ENCODE measurements at places on chromosomes 5 and 9.

DNA sequence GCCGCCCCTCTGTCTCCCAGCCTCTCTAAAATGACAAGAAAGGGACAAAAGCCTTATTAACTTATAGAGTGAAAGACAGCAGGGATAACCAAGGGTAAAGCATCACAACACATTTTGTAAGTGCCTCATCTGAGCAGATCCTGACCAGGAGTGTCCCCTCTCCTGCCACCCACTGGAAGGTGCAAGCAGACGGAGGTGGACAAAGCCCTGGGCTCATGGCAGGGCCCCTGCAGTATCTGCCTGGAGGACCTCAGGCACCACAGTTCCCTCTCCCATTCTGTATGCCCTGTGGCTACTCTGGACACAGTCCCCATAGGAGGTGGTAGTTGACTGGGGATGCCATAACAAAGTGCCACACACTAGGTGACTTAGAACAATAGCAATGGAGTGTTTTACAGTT, 319.8 kb downstream of the GADD45G start:
- H3K27me3 ChIP-seq, result no peaks in the 10 kb centered on the region
- H3K27ac ChIP-seq, result no peak overlapping the region
- no peak overlapping the region for H3K4me3 ChIP-seq
- H3K36me3 ChIP-seq, result no peaks in the 10 kb centered on the region
- DNase-seq, result no peak

DNA sequence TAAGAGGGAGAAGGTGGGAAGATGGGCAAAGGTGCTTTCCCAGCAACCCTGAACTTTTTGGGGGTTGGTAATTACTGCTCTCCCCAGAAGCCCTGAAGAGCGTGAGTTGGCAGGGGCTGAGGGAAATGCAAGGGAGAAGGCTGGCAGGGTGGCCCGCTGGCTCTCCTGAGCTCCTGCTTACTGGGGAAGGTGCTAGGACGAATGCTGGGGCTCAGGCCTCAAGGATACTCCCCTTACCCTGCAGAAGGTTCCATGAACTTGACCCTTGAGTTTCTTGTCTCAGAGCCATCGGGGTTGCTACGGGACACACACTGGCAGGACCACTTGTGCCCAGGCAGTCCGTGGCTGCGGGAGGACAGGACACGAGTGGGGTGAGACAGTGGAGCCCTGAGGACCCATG, 1.2 kb downstream of the FAM163B start:
- no peak for DNase-seq
- H3K4me1 ChIP-seq, result no peaks in the 10 kb centered on the region
- no peaks in the 10 kb centered on the region for H3K36me3 ChIP-seq
- H3K4me3 ChIP-seq, result no peak overlapping the region
- no peak overlapping the region for H3K27ac ChIP-seq
- peaks cover 4% of the 10 kb centered on the region for H3K27me3 ChIP-seq

DNA sequence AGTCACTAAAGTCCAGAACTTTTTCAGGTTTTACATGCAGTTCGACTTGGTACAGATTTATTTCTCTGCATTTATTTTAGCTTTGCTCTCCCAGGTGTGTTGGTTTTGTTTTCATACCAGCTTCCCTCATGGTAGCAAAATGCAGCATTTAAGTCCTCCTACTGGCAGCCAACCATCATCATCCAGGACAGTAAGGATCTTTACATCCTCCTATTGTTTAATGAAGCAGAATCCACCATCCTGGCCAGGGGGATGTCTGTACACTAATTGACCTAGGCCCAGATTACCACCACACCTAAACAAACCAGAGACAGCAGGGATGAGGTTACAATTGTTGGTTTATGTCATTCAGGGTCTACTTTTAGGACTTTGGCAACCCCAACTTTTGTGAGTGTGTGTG, 22.3 kb downstream of the CAMK4 start:
- H3K36me3 ChIP-seq, result no peaks in the 10 kb centered on the region
- no peak for DNase-seq

- peak; percentile 71 for DNase-seq
- no peaks in the 10 kb centered on the region for H3K36me3 ChIP-seq
- H3K27ac ChIP-seq, result peak overlapping the region; percentile 73
- no peak overlapping the region for H3K4me3 ChIP-seq
Measured at GRCh38 chr5:41794471-41794870, 75.8 kb downstream of the OXCT1 start.

GRCh38 chr9:110025551-110026170, 182.3 kb downstream of the C9orf152 start:
- no peak for DNase-seq
- peaks cover 10% of the 10 kb centered on the region for H3K4me1 ChIP-seq
- H3K36me3 ChIP-seq, result no peaks in the 10 kb centered on the region
- no peaks in the 10 kb centered on the region for H3K27me3 ChIP-seq
- H3K4me3 ChIP-seq, result no peak overlapping the region

DNA sequence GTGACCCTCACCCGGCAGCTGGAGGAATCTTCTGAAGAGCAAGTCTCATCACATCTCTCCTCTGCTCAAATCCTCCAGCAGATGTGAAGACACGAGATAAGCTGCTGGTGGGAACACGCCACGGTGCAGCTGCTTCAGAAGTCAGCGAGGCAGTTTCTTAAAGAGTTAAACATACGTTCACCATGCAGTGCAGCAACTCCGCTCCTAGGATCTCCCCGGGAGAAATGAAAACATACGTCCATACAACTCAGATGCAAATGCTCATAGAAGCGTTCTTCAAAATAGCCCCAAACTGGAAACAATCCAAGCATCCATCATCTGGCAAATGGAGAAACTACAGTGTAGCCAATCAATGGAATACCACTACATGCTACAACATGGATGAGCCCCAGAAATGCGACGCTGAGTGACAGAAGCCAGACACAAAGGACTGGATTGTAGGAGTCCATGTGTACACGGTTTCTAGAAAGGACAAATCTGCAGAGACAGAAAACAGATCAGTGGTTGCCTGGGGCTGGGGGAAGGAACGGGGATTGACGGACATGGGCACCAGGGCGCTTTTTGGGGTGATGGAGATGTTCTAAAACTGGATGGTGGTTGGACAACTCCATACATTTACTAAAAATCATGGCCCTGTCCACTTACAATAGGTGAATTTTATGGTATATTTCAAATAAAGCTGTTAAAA, 150.6 kb downstream of the COL23A1 start:
- H3K36me3 ChIP-seq, result no peaks in the 10 kb centered on the region
- DNase-seq, result no peak
- no peak overlapping the region for H3K4me3 ChIP-seq
- H3K27ac ChIP-seq, result no peak overlapping the region
- H3K4me1 ChIP-seq, result no peaks in the 10 kb centered on the region

GRCh38 chr9:70340572-70340971, 73.9 kb downstream of the KLF9 start:
- no peaks in the 10 kb centered on the region for H3K36me3 ChIP-seq
- DNase-seq, result no peak
- H3K27ac ChIP-seq, result no peak overlapping the region
- no peaks in the 10 kb centered on the region for H3K4me1 ChIP-seq
- no peak overlapping the region for H3K4me3 ChIP-seq

DNA sequence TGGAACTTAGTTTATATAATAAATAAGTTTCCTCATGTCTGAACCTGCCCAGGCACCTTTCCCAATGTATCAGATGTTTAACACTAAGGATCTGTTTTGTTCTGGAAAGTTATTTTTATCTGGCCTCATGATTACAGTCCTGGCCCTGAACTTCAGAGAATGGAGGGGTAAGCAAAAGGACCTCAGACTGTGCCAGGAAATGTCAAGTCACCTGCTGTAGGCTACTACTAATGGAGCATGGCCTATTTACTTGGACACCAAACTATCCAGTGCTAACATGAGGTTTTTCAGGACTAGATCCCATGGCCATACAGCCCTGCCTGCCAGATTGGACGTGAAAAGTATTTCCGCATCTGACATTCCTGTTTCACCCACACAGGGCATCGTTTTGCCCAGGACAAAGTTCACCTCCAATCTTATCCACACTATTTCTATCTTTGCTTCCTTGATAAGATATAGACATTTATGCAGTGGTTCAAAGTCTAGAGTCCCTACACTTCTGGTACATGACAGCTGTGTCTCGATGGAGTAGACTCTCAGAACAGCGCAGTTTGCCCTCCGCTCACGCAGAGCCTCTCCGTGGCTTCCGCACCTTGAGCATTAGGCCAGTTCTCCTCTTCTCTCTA, at the start of gene BTNL8:
TSS of gene BTNL8 (plus strand) at position 539 of the 626 bp plus-strand sequence. CDS start 152 bp downstream, outside the sequence.
- H3K4me3 ChIP-seq, result no peak within 1 kb of the TSS
- no peak for DNase-seq
- no peaks in the 10 kb centered on the region for H3K27me3 ChIP-seq
- H3K4me1 ChIP-seq, result no peaks in the 10 kb centered on the region
- H3K27ac ChIP-seq, result no peak within 1 kb of the TSS

DNA sequence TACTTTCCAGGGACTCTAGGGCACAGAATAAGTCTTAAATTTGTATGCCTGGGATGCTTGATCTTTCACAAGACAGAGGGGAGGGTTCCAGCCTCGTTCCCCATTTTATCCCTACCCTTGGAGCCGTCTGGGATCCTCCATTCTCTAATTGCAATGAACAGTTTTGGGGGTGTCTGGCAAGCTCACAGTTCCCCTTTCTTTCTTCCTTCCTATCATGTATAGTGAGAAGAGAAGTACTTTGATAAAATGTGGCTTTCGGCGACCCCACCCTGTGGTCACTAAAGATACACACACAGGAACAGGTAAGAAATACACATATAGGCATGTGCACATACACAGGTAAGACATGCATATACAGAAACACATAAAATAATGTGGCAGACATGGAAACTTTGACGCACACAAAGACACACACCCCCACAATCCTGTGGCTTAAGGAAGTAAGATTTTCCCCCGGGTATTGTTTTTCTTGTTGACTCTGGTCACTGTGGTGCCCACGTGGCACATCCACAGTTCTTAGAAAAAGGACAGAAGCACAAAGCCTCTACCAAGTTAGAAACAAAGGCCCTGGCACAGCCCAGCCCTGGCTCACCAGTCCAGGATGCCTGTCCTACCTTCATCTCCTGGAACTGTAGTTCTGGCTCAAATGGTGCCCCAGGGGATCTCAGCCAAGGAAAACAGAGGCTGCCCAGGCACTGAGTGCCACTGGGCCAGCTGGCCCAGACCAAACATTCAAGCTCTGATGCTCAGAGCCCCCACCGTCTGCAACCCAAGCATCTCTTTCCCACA, 6.3 kb upstream of the SMU1 start:
- H3K27ac ChIP-seq, result peak overlapping the region; percentile 61
- no peaks in the 10 kb centered on the region for H3K27me3 ChIP-seq
- DNase-seq, result no peak

DNA sequence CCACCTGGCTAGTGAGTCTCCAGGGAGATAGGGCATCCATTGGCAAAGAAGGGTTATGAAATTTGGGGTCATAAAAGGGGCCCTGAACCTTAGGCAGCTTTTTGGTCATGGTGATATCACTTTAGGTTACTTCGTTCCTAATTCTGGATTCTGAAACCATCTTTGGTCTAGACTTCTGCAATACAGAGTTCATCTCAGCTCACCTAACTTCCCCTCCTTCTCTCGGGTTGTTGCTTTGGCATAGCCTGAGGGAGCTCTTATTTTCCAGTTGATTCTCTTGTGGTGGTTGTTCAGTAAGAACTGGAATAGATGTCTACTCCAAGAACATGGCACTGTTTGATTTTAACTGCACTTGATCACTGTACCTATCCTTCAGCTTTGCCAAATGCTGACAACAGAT, 148.9 kb upstream of the RUSC2 start:
- no peaks in the 10 kb centered on the region for H3K27me3 ChIP-seq
- no peak for DNase-seq
- H3K4me3 ChIP-seq, result peak overlapping the region; percentile 17
- no peaks in the 10 kb centered on the region for H3K36me3 ChIP-seq

- H3K27me3 ChIP-seq, result no peaks in the 10 kb centered on the region
- H3K4me3 ChIP-seq, result no peak overlapping the region
- no peaks in the 10 kb centered on the region for H3K36me3 ChIP-seq
Measured at GRCh38 chr9:87422999-87423398, 74.7 kb upstream of the DAPK1 start.

DNA sequence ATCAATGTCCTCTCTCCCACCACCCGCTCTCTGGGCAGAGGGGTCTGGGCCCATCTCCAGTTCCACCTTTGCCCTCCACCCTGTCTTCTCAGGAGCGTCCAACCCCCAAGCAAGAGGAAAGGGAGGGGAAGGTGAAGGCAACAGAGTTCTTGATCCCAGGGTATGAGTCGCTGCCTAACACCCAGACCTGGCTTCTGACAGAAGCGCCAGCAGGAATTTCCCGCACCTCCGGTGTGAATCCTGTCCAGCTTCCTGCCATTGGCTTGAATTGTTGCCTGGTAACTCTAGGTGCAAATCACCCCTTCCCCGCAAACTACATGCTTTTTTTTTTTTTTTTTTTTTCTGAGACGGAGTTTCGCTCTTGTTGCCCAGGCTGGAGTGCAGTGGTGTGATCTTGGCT, 84.2 kb upstream of the IER5L start:
- DNase-seq, result no peak
- H3K27me3 ChIP-seq, result no peaks in the 10 kb centered on the region
- no peak overlapping the region for H3K27ac ChIP-seq
- H3K4me3 ChIP-seq, result no peak overlapping the region
- H3K36me3 ChIP-seq, result no peaks in the 10 kb centered on the region

GRCh38 chr5:144944936-144945335, 774.3 kb downstream of the KCTD16 start:
- no peaks in the 10 kb centered on the region for H3K36me3 ChIP-seq
- no peak overlapping the region for H3K27ac ChIP-seq
- H3K4me3 ChIP-seq, result no peak overlapping the region
